Transverse colon (tissue), 4 donors: ENCODE measurements at places on chromosomes 4 and X. TPM values are rescaled to one million over a fixed set of nuclear protein-coding genes. Genes with fewer than 3 reads are reported as not detected.

The PPA2 gene
- total RNA-seq, result 119 TPM

DNA sequence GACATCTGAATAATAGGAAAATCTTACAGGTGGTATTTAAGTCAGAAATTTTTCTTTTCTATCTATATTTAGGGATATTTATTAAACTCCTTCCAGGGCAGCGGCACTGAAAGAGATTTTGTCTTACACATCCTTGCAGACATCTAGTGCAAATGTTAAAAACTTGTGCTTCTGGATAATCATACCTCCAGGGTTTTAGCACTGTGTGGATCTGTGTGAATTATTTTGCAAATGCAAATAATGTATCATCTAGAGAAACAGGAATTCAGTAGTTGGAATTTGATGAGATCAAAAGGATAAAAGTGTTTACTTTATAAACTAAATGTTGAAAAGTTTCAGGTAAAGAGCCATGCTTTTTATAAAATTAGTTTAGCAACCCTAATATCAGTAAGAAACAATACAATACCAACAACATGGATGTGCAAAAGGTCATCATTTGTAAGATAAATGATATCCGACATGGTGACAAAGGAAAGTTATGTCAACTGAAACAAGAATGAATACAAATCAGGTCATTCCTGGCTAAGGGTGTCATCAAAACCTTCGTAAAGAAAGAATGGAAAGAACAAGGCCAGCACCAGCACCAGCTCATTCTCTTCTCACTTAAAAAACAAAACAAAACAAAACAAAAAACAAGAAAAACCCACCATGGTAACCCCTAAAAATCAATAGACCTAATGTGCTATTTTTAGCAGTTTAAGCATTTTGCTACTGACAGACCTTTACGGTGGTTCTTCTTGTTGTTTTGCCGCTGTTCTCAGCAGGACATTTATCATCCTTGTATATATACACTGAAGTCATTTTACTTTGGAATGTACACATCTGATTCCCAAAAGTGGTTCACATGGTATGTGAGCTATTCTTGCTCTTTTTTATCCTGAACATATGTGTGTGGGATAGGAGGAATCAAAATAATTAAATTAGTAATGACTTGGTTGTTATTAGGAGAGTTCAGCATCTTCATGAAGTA lies 219.7 kb upstream of the NDST3 start:
- DNase-seq, result no peak

- no peak for DNase-seq
These were observed 36.4 kb upstream of the RBM41 start for GRCh38 chrX:107154787-107155620.

The SLC16A2 gene
- 1.9 TPM for total RNA-seq

GRCh38 chr4:101418055-101418454 lies 70.7 kb upstream of the PPP3CA start:
- DNase-seq, result peak; percentile 28

DNA sequence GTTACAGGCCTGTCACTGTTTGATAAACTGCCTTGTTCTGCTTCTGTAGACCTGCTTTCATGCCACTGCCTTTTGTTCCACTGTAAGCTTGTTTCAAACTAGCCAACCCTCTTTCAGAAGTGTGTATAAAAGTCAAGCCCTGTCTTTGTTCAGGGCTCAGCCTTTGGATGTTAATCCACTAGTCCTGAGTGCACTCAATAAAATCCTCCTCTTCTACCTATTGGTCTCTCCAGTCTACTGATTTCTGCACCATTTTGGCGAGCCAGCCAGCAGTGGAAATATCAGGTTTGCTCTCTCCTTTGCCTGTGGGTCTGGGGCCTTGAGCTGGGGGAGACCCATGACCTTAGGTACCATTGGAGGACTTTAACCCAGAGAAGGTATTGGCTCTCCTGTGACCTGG lies 901.6 kb upstream of the NDST4 start:
- DNase-seq, result no peak

The CT45A2 gene
- not detected for total RNA-seq

DNA sequence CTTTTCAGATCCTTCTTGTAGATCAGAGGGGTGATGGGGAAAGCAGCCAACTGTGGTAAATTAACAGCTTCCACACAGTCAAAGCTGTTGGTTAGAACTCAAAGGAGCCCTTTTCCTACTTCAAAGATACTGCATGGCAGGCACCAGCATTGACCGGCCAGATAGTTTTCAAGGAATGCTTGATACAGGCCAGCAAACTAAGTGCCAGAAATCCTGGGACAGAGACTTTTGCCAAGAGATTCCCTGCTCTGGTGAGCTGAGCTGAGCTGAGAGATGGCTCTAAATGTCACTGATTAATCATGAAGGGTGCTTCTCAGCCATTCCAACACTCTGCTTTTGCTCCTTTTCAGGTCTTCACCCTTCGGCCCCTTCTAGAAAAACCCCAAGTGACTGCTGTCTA lies 131.6 kb upstream of the MED14 start:
- DNase-seq, result no peak

DNA sequence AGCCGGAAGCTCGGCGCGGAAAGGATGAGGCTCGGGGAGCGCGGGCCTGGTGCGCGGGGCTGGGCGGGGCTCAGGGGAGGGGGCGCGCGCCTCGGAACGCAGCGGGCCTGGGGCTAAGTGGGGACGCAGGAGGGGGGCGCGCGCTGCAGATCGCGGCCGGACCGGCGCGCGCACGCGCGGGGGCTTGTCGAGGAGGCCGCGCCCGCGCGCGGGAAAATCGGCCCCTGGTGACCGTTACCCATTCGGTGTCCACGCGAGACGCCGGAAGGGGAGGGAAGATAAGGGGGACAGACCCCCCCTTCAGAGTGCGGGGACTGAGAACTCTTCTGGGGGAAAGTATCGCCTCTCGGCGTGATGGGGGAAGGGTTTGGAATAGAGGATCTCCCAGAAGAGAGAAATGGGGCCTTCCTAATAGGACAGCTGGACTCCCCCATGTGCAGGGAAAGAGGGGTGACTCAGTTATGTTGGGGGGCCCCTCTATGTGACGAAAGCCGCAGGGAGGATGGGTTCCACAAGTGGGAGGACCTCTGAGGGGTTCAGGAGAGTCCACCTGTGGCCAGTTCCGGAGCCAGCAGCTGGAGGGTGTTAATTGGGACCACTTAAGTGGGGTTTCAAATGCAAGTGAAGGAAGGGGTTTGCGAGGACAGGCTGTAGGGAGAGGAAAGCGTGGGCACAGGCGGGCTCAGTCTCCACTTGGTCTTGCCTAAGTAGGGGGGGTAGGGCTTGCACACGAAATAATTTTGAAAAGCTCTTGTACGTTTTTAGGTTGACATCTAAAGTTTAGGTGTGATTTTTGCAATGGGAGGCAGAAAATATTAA lies 584 bp downstream of the SUV39H1 start:
- DNase-seq, result no peak

GRCh38 chrX:30308263-30309138 lies 689 bp downstream of the NR0B1 start:
- no peak for DNase-seq

DNA sequence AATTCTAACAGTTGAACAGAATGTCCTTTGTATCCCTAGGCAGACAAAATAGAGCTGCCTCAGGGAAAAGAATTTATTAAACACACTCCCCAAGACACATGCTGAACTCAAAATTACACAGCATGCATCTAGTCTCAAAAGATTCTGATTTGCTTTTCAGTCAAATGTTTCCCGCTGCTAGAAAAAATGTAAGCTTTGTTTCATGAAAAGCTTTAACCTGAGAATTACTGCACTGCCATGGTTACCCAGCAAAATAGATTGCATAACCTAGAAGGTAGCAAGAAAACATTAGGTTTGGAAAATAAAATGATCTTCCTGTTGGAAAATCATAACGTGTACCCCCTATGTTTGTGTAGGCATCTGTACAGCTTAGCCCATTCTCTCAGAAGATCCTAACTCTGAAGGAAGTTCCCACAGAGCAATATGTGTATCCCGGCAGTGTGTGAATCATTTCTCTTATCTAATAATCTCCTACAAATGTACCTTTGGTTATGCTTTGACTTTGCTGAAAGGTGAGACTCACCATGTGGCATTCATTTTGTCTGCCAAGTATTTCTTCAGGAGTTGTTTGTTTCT lies 646.9 kb downstream of the STPG2 start:
- DNase-seq, result no peak

The ZNF630 gene
- 6.8 TPM for total RNA-seq
